ENCODE measurements at places on chromosomes 7 and 10. TPM values are rescaled to one million over a fixed set of nuclear protein-coding genes. Genes with fewer than 3 reads are reported as not detected.

GRCh38 chr10:132510174-132510611 is 27.4 kb upstream of the INPP5A start:
- no peak for DNase-seq

DNA sequence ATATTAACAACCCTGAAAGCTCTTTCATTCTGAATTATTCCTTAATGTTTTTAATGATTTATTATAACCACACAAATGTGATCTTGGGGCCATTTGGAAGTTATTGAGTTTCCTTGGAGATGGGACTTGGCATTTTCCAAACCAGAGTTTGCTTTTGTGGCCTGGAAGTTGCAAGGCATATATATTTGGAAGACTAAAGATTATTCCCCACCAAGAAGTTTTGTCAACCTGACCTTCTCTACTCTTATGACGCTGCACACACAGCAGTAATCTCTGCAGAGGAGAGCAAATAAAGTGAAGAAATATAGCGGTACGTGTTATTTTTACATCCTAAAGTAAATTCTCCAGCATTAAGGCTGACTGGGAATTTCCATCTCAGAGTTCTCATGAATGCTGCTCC is 397.0 kb downstream of the LRMDA start:
- DNase-seq: no peak

GRCh38 chr10:118720685-118721538 is 33.9 kb downstream of the CACUL1 start:
- DNase-seq: peak; percentile 18

DNA sequence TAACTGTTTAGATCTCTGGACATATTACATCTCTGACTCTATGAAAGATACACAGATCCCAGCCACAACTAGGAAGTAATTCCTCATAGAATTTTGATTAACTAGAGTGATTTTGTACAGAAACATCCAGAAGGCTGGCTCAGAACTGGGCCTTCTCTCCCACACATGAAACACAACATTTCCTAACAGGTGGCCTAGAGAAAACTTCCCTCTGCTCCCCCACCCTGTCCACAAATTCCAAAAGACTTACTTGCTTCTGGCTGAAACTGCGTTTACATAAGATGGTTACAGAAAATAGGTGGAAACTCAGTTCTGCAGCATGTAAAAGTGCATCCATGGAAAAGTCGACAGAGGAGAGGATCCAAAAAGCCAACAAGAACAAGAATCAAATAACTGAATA is 132.9 kb downstream of the FZD1 start:
- no peak for DNase-seq

The LDB3 gene
- total RNA-seq: 0.34 TPM

The CYP2E1 gene
- 3.0 TPM for total RNA-seq

GRCh38 chr10:5775685-5776084 is 37.5 kb downstream of the GDI2 start:
- no peak for DNase-seq

- DNase-seq: no peak
Observed at GRCh38 chr7:149776289-149776688, 2.9 kb upstream of the ZNF467 start.

DNA sequence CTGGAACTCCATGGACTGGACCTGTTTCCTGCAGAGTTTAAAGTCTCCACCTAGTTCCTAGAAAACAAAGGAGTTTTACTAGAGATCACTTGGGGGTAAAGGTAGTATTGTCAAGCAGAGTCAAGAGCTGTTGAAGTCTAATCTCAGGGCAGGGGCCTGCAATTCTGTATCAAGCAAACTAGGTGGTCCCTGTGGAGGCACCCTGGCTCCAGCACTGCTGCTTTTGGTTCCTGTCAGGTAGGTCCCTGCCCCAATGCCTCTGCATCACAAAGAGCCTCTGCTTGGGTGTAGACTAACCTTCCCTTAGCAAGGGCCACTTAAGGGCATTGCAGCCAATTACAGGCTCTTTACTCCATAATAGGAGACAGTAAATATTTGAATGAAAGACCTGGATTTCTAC is 22.5 kb downstream of the ZSCAN25 start:
- DNase-seq: no peak

- no peak for DNase-seq
Observed at GRCh38 chr7:67448271-67448670, 451.6 kb downstream of the TYW1 start.

The IQUB gene
- 0.21 TPM for total RNA-seq

The ORC5 gene
- total RNA-seq: 16.7 TPM

The DEPP1 gene
- total RNA-seq: 19.8 TPM

The MGMT gene
- total RNA-seq: 37.5 TPM

DNA sequence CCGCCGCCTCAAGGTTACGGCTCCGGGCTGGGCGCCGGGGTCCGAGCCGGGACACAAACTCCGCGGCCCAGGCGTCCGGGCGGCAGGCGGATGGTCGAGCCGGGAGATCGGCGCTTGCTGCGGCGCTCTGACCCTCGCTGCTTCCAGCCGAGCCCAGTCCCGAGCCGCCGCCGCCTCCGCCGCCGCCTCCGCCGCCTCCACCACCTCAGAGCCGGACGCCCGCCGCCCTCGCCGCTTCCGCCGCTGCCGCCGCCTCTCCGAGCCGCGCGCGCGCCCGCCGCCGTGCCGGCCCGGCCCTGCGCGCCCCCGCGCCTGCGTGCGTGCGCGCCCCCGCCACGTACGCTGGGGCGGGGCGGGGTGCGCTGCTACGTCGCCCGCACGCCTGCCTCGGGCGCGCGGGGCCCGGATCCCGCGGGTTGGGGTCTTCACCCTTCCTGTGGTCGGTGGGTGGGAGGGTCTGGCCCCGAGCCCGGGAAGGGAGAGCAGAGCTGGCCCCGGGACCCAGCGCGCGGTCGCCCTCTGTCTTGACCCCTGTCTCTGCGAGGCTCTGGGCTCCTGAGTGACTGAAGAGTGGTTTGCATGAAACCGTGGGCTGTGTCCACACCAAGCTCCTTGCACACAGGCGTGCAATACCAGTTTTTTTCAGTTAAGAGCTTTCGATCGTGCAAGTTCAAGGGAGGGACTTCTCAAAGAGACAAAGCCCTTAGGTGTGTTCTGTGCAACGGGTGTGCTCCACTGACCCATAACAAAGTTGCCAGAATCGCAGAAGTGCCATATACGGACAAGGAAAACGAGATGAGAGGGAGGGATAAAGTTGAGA is at the start of gene SMURF1:
Gene SMURF1 (minus strand): TSS at position 256 of the 820 bp plus-strand sequence. CDS start 328 bp downstream, outside the sequence.
- no peak for DNase-seq

GRCh38 chr10:17409170-17409733 is 45.1 kb downstream of the ST8SIA6 start:
- no peak for DNase-seq

DNA sequence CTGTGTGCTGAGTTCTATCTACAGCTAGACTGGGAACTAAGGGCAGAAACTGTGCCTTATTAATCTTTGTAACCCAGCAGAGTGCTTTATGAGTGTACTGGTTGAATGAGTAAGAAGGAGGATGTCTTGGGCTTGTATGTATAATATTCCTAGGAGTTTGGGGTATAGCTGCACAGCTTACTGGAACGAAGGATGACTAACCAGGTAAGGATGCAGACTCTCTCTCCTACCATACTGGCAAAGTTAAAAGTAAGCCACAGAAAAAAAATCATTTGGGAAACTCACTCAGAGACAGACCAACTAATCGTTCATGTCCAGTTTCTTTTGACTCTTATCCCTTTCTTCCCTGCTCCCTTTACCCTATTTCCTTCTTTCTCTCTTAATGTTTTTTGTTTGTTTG is 1.4 kb upstream of the DHTKD1 start:
- DNase-seq: peak; percentile 85

GRCh38 chr10:21057989-21058388 is 160.9 kb upstream of the NEBL start:
- DNase-seq: no peak

The ATOH7 gene
- total RNA-seq: not detected

Data from kidney epithelial cell (primary cell).